ENCODE measurements at places on chromosomes 1 and 21. TPM values are rescaled to one million over a fixed set of nuclear protein-coding genes. Genes with fewer than 3 reads are reported as not detected.

DMRTA2 gene
- not detected for total RNA-seq

CFAP107 gene
- not detected for total RNA-seq

STUM gene
- 0.03 TPM for total RNA-seq

CLEC20A gene
- total RNA-seq = not detected

SLAMF6 gene
- total RNA-seq = not detected

SELENBP1 gene
- total RNA-seq = 5.9 TPM

ACOT11 gene
- total RNA-seq = 1.9 TPM

DNA sequence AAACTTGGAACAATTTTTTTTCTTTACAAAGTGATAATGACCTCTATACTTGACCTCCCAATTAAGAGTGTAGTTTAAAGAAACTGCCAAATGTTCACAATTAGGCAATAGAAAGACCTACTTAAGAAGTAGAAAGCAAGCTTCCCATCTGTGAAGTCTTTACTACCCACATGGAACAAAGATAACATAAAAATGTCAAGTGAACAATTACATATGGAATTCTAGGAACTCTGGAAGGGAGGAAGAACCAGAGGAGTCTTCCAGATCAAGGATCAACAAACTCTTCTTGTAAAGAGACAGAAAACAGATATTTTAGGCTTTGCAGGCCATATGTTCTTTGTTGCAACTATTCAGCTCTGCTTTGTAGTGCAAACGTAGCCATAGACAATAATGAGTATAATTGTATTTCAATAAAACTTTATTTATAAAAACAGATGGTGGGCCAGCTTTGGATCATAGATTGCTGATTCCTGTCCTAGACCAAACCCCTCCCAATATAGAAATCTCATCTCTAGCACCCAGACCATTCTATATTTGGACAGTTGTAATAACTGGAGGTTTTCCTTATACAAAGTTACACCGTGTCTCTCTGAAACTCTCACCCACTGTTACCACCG, 68.4 kb upstream of the MAGI3 start:
- no peak for DNase-seq

DNA sequence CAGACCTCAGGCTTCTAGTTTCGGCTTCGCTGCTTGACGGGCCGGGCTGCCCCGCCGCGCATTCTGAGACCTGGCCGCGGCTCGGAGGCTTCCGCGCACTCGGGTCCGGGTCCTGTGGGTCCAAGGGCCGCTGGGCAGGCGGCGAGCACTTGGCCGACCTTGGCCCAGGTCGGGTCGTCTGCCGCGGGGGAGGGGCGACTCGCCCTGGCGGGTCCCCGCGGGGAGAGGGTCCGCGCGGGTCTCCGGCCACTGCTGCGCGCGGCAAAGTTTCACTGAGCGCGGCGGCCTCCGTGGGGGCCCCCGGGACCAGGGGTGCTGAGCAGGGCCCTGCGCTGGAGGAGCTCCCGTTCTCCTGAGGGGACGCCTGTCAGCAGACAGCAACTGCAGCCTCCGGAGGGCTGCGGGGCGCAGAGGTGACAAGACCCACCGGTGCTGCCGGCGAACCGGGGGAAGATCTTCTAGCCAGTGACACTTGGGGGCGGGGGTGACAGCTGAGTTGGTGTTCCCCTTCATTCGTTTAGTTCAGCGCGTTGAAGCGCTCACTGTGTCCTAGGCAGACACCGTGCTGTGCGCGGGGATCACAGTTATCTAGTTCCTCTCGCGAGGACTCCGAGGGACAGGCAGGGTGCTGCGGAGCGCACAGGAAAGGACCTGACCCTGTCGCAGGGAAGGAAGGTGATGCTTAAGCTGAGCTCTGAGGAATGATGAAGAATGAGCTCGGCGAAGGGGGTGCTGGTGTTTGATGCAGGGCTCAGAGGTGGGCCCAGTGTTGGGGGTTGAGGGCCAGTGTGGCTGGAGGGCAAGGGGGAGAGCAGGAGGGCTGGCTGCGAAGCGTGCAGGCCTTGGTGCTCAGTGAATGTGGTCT, 725 bp downstream of the MTFR1L start:
- DNase-seq = no peak

DNA sequence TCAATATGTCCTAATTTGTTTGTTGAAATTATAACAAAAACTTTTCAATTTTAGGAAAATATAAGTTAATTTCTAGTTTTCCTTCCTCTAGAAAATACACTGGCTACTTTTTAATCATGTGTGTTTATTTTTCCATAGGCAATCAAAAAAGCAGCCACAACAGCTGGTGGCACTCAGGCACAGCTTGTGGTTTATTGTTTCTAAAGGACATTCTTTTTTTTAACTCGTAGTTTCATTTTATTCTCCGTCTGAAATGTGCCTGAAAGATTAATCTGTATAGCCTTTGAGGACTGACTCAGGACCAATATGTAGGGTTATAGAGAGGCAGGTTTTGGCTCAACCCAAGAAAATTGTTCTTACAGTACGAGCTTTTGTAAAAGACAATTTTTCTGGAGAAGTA, 20.7 kb upstream of the STX12 start:
- DNase-seq = no peak

DNA sequence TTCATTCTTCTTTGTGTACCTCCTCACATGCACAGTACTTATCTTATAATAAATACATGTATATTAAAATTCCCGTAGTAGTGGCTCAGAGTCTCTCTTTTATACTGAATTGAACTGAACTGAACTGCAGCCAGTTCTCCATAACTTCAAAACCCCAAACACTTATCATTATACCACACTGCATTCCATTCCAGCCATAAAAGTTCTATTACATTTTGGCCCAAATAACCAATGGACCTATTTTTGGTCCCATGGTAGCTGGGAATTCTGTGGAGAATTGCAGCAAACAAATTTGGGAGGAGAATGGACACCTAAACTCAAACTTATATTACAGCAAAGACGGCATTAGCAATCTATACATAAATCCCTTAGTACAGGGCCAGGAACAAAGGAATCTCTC, 86.6 kb upstream of the C1orf87 start:
- DNase-seq = no peak

DNA sequence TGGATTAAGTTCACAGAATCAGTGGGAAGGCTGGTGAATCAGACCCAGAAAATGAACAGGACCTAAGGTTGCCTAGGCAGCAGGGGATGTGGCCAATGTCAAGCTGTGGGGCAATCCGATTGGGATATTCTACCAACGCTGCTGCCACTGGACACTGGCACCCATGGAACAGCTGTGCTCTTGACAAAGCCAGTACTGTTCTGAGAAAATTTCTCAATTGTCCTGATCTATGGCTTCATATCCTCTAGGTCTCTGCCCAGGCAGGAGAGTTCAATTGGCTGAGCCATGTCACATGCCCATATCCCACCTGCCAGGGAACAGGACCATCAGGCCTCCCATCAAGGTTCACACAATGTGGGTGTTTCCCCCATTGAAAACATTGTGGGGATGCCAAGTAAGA, 6.2 kb downstream of the TACSTD2 start:
- no peak for DNase-seq

DNA sequence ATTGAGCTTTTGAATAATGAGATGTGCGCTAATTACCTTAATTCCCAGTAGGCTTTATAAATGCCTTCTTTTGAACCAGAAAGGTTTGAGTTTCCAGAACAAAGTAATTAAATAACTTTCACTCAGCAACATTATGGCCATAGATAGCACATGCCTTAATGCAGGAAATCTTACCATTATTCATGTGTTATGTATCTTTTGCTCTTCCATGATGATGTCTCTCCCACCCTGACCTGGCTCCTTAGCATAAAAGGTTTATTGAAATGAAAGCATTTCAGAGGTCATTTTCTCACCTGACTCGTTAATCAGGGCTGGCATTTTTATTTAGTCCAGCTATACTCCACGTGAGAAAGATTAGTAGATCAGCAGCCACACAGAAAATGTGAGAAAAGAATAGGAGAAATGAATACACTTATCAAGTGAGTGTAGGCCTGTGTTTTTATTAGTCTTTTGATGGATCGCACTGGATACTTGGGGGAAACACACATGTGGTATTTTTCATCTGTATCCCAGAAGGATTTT, 180.2 kb downstream of the ATP6V1G3 start:
- DNase-seq = no peak

- DNase-seq = no peak
Observed at GRCh38 chr21:27040738-27041469, 74.0 kb upstream of the ADAMTS5 start.

Measured in Panc1 (cell line).